CD4-positive, CD25-positive, alpha-beta regulatory T cell (primary cell): ENCODE measurements at places on chromosomes 1 and 21. TPM values are rescaled to one million over a fixed set of nuclear protein-coding genes. Genes with fewer than 3 reads are reported as not detected.

The SELENBP1 gene
- polyA plus RNA-seq = not detected

The TFF2 gene
- polyA plus RNA-seq = not detected

The C4BPA gene
- polyA plus RNA-seq = not detected

The CFAP107 gene
- polyA plus RNA-seq = not detected

The FHAD1 gene
- not detected for polyA plus RNA-seq

The MYOM3 gene
- polyA plus RNA-seq = not detected

The WNT2B gene
- polyA plus RNA-seq = 0.01 TPM

The DLGAP3 gene
- polyA plus RNA-seq = 0.21 TPM

The RAB25 gene
- 1.7 TPM for polyA plus RNA-seq

The CRP gene
- polyA plus RNA-seq = not detected

The PLA2G4A gene
- not detected for polyA plus RNA-seq

The ZNF670 gene
- 0.86 TPM for polyA plus RNA-seq

The C1QA gene
- polyA plus RNA-seq = not detected

The HCN3 gene
- not detected for polyA plus RNA-seq

The RGS1 gene
- 186 TPM for polyA plus RNA-seq

The SLC1A7 gene
- not detected for polyA plus RNA-seq

The CLCA1 gene
- not detected for polyA plus RNA-seq

The PGBD2 gene
- 10.8 TPM for polyA plus RNA-seq

The TCHH gene
- not detected for polyA plus RNA-seq

The SLAMF9 gene
- polyA plus RNA-seq = not detected

The ANKRD34A gene
- polyA plus RNA-seq = 0.35 TPM
